ENCODE measurements at places on chromosomes 3 and 15. TPM values are rescaled to one million over a fixed set of nuclear protein-coding genes. Genes with fewer than 3 reads are reported as not detected.

DNA sequence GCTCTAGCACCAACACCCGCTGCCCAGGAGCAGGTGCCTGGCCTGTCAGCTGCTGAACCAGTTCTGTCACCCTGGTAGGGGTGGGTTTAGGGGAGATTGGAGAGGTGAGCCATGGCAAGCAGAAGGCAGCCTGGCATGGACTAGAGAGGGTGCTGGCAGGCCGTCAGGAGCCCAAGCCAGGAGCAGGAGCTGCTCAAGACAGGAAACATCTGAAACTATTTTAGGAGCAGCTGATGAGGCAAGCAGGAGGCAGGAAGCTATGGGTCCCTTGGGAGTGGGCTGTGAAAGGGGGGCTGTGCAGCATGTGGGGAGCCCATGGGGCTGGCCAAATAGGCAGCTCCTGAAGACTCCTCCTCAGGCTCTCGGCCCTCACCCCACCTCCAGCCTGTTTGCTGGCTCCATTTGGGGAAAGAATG lies 2.3 kb downstream of the INKA1 start:
- peaks cover 15% of the 10 kb centered on the region for H3K36me3 ChIP-seq
- H3K4me1 ChIP-seq: peaks cover 50% of the 10 kb centered on the region
- peak overlapping the region; percentile 12 for H3K4me3 ChIP-seq
- peak; percentile 85 for DNase-seq

DNA sequence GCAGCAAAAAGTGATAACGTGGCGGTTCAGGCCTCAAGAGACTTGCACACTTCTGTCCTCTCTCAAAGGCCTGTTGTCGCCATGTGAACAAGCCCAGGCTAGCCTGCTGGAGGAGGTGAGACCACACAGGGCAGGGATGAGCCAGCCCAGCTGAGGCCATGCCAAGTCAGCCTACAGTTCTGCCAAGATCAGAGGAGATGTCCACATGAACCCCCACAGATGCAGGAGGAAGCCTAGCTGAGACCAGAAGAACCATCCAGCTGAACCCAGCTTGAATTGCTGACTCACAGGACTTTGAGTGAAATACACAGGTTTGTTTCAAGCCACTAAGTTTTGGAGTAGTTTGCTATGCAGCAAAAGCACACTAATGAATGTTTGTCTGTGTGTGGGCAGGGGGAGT lies 50.3 kb upstream of the SEC13 start:
- H3K36me3 ChIP-seq: no peaks in the 10 kb centered on the region
- H3K27ac ChIP-seq: no peak overlapping the region
- DNase-seq: no peak
- peaks cover 6% of the 10 kb centered on the region for H3K4me1 ChIP-seq
- no peak overlapping the region for H3K4me3 ChIP-seq
- no peaks in the 10 kb centered on the region for H3K27me3 ChIP-seq

DNA sequence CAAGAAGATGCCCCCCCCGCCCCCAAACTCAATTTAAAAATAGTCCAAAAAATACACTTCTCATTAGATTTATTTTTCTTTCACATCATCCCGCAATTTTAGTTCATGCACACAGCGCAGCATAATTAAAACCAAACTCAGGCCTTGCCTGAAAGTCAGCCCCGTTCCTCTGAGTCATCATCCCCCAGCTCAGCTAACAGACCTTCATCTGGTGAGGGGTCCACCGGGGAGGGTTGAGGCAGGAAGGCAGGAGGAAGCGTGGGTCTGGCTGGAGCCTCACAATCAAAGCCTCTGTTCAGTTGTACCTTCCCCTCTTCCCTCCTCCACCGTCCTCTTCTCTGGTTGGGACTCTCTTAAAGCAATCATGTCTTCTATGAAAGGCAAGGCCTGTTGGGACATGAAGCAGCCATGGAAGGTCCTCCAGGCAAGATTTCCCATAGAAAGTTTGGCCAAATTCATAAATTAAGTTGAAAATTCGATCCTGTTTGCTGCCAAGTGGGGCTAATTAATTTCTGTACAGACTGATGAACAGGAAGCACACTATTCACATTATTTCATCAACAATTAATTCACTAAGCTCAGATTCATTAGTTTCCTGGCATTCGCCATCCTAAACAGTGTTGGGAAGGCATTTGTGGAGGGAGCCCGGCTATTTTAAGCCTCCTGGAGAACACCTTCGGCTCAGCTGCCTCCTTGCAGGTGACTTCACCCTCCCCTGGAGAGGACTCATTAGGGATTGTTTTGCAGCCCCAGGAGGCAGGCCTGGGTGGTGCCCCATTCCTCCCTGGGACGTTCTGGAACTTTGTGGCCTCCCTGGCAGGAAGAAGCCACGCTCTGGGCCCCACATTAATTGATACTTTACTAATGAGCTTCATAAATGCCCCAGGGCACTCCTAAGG lies 72.3 kb upstream of the BNC1 start:
- H3K36me3 ChIP-seq: no peaks in the 10 kb centered on the region
- peaks cover 12% of the 10 kb centered on the region for H3K27me3 ChIP-seq
- no peaks in the 10 kb centered on the region for H3K4me1 ChIP-seq
- DNase-seq: no peak

GRCh38 chr3:191762323-191762960 lies 301.5 kb downstream of the PYDC2 start:
- no peaks in the 10 kb centered on the region for H3K4me1 ChIP-seq
- H3K27me3 ChIP-seq: no peaks in the 10 kb centered on the region
- no peak for DNase-seq
- no peak overlapping the region for H3K27ac ChIP-seq

DNA sequence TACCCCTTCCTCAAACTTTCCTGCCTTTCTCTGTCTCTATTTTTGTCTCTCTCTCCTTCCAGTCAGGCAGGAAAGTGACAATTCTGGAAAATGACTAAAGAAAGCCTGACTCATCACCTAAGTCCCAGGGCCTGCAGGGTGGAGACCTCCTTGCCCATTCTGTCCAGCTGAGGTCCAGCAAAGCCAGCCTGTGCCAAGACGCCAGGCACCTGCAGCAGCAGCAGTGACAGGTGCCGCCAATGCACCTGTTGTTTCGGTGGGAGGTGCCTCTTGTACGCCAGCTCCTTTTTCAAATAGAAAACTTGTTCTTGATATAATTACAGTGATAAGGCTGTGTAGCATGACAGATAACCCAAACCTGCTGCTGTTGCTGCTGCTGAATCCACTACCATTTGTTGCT lies 501.3 kb downstream of the NTRK3 start:
- no peaks in the 10 kb centered on the region for H3K27me3 ChIP-seq
- no peak overlapping the region for H3K27ac ChIP-seq
- peaks cover 8% of the 10 kb centered on the region for H3K4me1 ChIP-seq
- H3K4me3 ChIP-seq: no peak overlapping the region

DNA sequence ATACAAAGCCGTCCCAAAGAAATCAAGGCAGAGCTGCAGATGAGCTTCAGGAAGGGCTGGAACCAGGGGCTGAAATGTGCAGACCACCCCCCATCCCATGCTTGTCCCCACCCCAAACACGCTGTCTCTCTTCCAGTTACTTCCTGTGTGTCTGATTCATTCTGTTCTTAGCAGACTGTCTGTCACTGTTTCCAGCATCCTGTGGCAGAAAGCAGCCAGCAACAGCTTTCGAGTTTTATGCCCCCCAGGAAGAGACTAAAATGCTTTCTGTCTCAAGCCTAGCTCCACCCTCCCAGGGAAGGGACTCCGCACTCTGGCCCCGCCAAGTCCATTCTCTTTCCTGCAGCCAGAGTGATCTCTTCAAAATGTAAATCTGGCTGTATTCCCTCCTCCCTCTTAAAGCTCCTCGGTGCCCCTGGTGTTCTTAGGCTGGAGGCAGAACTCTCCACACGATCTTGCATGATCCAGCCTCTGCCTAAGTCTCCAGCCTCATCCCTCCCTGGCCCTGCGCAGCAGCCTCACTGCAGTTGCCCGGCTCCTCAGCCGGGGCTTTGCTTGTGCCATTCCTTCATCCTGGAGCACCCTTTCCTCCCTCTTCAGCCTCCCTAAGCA lies 41.5 kb downstream of the HRH1 start:
- no peaks in the 10 kb centered on the region for H3K27me3 ChIP-seq
- no peak for DNase-seq
- peaks cover 9% of the 10 kb centered on the region for H3K4me1 ChIP-seq

GRCh38 chr15:60590935-60591495 lies 112.1 kb upstream of the ICE2 start:
- no peaks in the 10 kb centered on the region for H3K36me3 ChIP-seq
- H3K27me3 ChIP-seq: no peaks in the 10 kb centered on the region
- H3K4me3 ChIP-seq: peak overlapping the region; percentile 69
- peak overlapping the region; percentile 84 for H3K27ac ChIP-seq
- DNase-seq: peak; percentile 54
- peaks cover 2% of the 10 kb centered on the region for H3K4me1 ChIP-seq

- no peak for DNase-seq
- no peaks in the 10 kb centered on the region for H3K36me3 ChIP-seq
- H3K4me3 ChIP-seq: no peak overlapping the region
- H3K27ac ChIP-seq: no peak overlapping the region
- H3K27me3 ChIP-seq: no peaks in the 10 kb centered on the region
These were observed 218.5 kb downstream of the SV2B start for GRCh38 chr15:91318516-91318915.

- DNase-seq: peak; percentile 67
- H3K27ac ChIP-seq: peak overlapping the region; percentile 57
- peaks cover 7% of the 10 kb centered on the region for H3K4me1 ChIP-seq
These were observed 42.7 kb downstream of the EIF2AK4 start for GRCh38 chr15:39976291-39977274.

GRCh38 chr15:66600240-66600627 lies 34.4 kb upstream of the LCTL start:
- H3K4me3 ChIP-seq: no peak overlapping the region
- no peaks in the 10 kb centered on the region for H3K36me3 ChIP-seq
- no peak for DNase-seq
- no peaks in the 10 kb centered on the region for H3K27me3 ChIP-seq

GRCh38 chr3:111787556-111788463 lies 71.3 kb upstream of the PHLDB2 start:
- no peak for DNase-seq
- H3K27ac ChIP-seq: peak overlapping the region; percentile 23
- peaks cover 53% of the 10 kb centered on the region for H3K4me1 ChIP-seq
- no peak overlapping the region for H3K4me3 ChIP-seq

- H3K4me1 ChIP-seq: peaks cover 16% of the 10 kb centered on the region
- peaks cover 26% of the 10 kb centered on the region for H3K36me3 ChIP-seq
- H3K27me3 ChIP-seq: no peaks in the 10 kb centered on the region
- H3K4me3 ChIP-seq: no peak overlapping the region
- DNase-seq: no peak
These were observed 123.0 kb downstream of the SUCLG2 start for GRCh38 chr3:67531181-67532101.

DNA sequence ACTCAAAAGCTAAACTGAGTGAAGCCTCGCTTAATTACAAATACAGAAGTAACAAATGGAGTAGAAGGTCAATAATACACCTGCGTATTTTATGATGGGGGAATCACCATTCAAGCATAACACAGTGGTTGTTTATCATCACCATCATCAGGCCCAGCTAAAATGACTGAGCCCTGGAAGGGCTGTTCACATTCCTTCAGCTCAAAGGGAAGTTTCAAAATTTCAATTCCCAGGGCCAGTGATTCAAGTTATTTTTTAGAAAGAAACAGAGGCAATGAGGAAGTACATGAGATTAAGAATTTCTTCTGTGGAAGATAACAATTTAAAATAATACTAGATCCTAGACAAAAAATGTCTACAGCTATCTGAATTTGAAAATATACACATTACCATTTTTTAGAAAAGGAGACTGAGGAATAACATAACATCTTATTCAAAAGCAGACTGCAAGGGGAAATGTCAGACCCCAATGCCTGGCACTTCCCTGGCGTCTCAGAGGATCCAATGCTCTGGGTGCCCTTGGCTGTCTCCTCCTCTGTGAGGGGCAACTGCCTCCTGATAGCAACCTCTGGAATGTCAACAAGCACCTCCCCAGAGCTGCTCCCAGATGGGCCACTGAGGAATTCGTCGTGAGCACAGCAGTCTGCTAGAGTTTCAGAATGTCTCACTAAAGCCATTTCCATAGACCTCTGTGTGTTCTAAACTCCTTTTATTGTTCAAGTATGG lies 22.8 kb downstream of the EHD4 start:
- H3K4me3 ChIP-seq: no peak overlapping the region
- DNase-seq: no peak

DNA sequence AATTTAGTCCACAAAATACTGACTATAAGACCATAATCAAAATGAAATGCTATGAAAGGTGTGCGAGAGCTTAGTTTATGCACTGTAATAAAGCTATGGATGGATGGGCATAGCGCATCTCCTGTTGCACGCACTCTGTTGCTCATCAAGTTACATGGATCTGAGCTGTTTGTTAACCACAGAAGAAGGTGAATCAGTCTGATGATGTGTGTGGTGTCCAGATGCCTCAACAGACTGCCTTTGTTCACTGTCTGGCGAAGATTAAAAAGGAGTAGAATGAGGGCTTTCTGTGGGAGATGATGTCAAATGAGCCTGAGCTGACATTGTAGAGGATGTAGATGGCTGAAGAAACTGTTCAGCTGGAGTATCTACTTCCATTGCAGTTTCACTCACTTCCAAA lies 36.1 kb downstream of the NSMCE3 start:
- peaks cover 7% of the 10 kb centered on the region for H3K27me3 ChIP-seq
- H3K27ac ChIP-seq: no peak overlapping the region
- no peak overlapping the region for H3K4me3 ChIP-seq
- H3K4me1 ChIP-seq: no peaks in the 10 kb centered on the region
- no peaks in the 10 kb centered on the region for H3K36me3 ChIP-seq
- DNase-seq: no peak

DNA sequence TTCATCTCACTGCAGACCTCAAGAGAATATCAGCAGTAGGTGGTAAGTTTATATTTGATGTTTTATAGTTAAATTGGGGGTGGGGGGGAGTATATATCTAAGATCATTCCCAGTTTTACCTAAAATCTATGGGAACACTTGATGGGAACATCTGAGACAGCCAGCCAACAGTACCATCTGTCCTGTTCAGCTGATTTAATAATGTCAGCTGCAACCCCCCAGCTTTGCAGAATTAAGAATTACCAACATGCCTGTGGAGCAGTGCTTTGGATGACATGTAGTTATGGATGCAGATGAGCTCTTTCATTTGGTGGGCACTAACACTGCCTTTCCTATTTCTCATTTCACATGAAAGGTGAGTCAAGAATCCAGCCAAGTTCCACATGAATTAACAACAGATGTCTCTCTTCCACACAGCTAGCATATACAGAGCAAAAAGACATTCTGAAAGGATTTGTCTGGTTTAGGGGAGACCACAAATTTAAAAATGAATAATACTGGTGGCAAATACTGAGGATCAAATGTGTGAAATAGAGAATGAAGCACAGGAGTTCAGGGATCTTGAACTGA lies 76.2 kb downstream of the SETD5 start:
- H3K36me3 ChIP-seq: peaks cover 100% of the 10 kb centered on the region
- DNase-seq: no peak
- H3K27ac ChIP-seq: no peak overlapping the region
- no peak overlapping the region for H3K4me3 ChIP-seq
- no peaks in the 10 kb centered on the region for H3K4me1 ChIP-seq
- no peaks in the 10 kb centered on the region for H3K27me3 ChIP-seq

- DNase-seq: no peak
- H3K4me3 ChIP-seq: no peak overlapping the region
- no peaks in the 10 kb centered on the region for H3K27me3 ChIP-seq
- peaks cover 8% of the 10 kb centered on the region for H3K4me1 ChIP-seq
- H3K27ac ChIP-seq: no peak overlapping the region
These were observed 336.1 kb downstream of the FOXP1 start for GRCh38 chr3:71247221-71247957.

TICRR gene
- total RNA-seq: not detected

SLC22A13 gene
- 0.38 TPM for total RNA-seq

WDR93 gene
- total RNA-seq: 0.15 TPM

GOLGA8N gene
- 9.8 TPM for total RNA-seq

RPN1 gene
- total RNA-seq: 170 TPM

ERC2 gene
- 4.2 TPM for total RNA-seq

CSTA gene
- 0.53 TPM for total RNA-seq

CEMIP gene
- 0.55 TPM for total RNA-seq

CHST2 gene
- total RNA-seq: 1.8 TPM

NDN gene
- 45.8 TPM for total RNA-seq

ZKSCAN7 gene
- total RNA-seq: 2.4 TPM
